Non-pigmented ciliary epithelial cell (primary cell): ENCODE measurements at places on chromosomes 7 and 10.

DNA sequence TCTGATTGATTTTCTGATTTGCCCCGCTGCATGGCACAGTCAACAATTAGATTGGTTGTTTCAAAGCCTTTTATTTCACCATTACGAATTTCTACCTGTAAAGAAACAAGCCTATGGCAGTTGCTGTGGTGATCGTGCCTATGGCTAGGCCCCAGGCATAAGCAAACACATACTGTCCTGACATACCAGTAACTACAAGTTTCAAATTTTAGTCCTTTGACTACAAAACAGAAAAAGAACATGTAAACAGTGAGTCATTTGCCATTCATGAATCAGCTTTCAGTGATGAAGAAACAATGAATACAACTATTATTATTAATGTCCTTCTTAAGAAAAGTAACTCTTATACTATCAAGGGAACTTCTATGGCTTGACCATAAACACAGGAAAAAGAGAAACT, 168.0 kb upstream of the LRRN3 start:
- peak; percentile 46 for DNase-seq

- no peak for DNase-seq
Observed at GRCh38 chr7:31014826-31015225, 37.3 kb upstream of the ADCYAP1R1 start.

- DNase-seq, result no peak
Observed at GRCh38 chr7:33444511-33444910, 315.1 kb downstream of the BBS9 start.

GRCh38 chr10:22135591-22135990, 82.2 kb downstream of the EBLN1 start:
- no peak for DNase-seq

DNA sequence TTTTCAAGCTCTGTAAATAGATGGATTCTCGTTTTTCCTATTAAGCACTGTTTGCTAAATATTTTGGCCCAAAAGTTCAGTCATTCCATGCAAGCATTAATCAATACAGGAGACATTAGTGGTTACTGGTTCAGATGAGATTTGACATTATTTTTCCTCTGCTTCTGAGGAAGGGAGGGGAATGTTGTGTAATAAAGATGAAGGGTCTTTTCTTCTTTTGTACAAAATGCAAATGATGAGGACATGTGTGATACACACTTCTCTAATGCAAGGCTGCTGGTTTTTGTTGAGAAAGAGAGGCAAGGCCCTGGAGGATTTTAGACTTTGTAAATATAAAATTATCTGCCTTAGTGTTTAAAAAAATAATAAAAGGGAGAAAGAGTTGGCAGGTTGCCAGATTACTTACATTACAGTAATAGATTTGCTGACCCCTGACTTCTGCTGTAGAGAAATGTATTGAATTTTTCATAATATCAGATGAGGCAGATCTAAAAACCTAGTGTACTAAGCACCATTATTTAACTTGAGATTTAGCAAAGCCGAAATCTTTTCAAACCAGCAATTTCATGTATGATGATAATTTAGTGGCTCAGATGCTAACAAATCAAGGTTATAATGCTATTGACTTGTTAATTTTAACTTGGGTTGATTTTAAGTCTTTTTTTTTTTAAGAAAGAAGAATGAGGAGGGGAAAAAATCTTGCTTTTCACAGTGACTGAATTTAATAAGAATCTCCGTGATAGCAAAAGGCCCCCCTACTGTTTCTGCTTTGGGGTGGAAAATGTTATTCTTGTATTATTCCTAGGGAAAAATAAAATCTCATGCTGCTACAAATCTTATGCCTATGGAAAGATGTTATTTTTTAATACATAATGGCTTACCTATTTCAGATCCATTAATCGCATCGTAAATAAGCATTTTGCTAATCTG, 180.1 kb downstream of the ARID5B start:
- DNase-seq, result no peak

DNA sequence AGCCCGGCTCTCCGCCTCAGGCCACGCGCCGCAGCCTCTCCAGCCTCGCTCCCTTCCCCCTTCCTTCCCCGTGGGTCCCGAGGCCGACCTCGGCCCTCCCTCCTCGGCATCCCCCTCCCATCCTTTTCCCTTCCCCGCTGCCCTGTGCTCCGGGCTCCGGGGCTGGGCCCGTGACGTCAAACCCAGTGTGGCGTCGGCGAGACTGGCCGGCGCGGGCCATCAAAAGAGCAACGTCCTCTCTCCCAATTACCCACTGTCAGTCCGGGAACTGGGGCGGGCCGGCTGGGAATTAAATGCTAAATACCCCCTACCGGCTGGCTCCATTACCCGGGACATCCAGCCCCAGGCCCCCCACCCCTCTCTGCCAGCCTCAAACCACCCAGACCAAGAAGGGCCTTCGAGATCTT, 2.6 kb upstream of the GATA3 start:
- no peak for DNase-seq

DNA sequence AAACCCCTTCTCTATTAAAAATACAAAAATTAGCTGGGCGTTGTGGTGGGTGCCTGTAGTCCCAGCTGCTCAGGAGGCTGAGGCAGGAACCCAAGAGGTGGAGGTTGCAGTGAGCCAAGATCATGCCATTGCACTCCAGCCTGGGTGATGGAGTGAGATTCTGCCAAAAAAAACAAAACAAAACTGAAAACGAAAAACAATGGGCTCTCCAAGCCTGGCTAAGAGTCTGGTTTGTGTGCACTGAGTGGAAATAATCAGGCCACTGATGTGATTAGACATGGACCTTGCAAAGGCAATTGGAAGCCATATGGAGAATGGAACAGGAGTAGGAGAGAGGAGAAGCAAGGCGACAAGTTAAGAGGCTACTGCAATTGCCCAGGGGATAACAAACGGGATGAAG, 60.1 kb upstream of the GSDME start:
- no peak for DNase-seq

DNA sequence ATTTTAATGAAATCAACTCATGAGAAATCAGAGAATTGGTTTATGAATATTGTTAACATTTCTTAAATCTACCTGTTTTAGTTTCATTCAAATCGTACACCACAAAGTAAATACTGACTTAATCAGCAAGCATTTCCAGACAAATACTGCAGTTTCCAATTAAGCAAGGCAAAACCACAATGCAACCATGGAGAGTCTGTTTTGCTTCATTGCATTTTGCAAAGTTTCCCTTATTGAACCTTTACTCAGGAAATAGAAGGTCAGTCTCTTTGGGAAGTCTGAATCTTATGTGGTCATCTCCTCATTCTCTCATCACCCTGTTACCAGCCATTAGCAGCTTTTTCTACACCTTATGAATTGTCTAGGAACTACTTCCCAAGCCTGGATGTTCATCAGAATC, 400.5 kb downstream of the IPMK start:
- DNase-seq, result no peak

- no peak for DNase-seq
Observed at GRCh38 chr7:141483044-141483443, 68.2 kb upstream of the AGK start.

- DNase-seq, result no peak
Observed at GRCh38 chr7:41508755-41509154, 194.1 kb downstream of the INHBA start.

- DNase-seq, result no peak
Observed at GRCh38 chr10:112778579-112778978, 171.5 kb upstream of the TCF7L2 start.

DNA sequence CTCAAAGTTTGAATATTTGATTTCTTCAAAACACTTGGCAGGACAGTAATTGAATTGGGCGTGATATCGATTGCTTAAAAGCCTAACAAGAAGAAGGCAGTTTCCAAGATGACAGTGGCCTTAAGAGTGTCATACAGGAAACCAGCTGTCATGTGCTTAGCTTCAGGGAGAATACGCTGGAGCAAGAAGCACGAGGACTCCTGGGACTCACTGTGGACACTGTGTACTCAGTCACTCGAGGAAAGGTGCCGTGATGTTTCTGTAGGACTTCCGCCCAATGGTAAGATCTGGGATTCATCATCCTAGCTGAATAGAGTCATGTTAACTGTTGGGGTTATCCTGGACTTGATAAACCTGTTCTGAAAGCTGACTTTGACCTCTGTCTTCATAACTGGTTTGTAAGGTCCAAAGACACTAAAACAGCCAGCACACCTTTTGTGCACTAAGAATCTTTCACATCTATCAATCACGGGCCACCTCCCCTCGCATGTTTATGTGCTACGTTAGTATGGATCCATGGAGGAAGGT, 113.5 kb downstream of the CELF2 start:
- no peak for DNase-seq

GRCh38 chr7:116340943-116341907, 130.9 kb downstream of the TES start:
- DNase-seq, result no peak

GRCh38 chr10:27600930-27601329, 96.8 kb downstream of the RAB18 start:
- DNase-seq, result no peak

DNA sequence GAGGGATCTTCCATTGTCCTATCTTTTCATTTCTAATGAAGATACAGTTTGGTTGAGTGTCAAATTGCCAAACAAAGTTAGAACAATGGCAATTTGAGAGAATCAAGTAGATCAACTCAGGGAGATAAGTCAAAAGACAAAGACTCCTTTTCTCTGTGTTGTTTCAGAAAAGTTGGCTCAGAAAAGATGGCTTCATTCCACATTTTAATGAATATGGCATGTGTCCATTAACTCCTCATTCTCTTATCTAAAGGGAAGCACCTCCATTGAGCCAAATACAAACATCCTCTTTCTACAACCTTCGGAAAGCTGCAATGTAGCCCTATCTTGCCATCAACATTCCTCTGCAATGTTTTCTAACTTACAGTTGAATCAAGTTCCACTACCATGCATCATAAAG, 939.0 kb upstream of the C7orf33 start:
- DNase-seq, result no peak

DNA sequence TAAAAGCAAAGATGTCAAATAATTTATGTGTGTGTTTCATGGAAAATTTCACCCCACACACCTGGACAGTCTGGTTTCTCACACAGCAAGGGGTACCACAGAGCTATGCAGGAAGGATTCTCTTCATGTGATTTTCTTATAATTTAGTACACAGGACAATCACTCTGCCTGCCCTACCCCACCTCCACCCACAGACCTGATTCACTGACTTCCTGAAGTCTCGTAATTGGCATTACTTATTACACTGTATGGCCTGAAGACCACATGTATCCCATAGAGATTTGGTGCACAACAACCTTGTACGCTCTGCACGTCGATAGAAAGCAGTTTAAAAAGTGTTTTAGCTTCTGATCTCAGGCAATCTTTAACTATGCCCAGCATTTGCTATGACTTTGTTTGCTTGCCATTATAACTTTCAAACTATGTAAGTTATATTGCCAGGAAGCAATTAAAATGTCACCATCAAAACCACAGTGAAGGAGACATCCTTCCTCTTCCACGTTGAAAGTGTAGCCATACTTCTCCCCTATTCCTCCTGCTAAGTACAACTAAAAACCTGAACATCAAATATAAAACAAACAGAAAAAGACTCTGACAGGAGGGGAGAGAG, 279.4 kb upstream of the IMMP2L start:
- no peak for DNase-seq

GRCh38 chr10:93589648-93590562, 11.1 kb downstream of the RBP4 start:
- DNase-seq, result no peak

- no peak for DNase-seq
Observed at GRCh38 chr7:82029236-82029913, 259.5 kb upstream of the HGF start.

DNA sequence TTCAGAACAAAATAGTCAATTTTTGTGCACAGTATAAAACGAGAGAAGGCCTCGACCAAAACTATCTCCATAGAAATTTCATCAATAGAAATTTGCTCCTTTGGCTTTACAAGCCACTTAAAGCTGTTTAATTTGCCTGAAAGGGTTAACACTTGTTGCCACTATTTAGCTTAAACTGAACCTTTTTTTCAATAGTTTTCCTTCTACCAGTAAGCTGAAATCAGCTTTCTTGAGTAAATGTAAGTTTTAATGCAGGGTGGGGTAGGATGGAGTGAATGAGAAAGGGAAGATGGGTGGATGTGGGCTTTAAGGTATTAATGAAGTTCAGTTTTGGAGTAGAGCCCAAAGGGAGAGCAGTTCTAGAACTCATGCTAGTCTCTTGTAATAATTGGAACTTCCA, 39.5 kb downstream of the ARL4A start:
- no peak for DNase-seq

DNA sequence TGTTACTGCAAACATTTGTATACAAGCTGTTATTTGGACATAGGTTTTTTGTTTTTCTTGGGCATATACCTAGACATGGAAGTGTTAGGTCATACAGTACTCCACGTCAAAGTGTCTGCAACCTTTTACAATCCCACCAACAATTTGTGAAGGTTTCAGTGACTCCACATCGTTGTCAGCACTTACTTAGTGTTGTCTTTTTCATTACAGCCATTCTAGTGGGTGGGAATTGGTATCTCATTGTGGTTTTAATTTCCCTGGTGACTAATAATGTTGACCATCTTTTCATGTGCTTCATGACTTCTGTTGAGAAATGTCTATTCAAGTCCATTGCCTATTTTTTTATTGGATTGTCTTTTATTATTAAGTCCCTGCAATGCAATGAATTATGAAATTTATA, 95.0 kb downstream of the UBE3C start:
- no peak for DNase-seq

DNA sequence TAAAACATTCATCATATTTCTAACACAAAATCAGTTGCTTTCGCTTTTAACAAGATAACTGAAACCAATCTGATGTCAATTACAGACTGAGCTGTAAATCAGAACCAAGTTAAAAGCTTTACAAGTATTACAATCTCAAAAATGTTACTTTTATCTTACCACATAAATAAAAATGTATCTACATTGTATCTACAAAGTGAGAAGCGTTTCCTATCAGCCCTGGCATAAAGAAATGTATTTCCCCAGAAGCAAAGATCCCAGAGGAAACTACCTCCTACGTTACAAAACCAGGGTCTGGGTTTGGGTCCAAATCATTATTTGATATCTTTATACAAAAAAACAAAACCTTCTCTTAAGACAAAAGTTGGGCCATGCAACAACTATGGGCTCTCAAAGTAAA, 2.6 kb downstream of the SMURF1 start:
- DNase-seq, result no peak

GRCh38 chr7:34438436-34438835, 219.6 kb upstream of the NPSR1 start:
- no peak for DNase-seq

DNA sequence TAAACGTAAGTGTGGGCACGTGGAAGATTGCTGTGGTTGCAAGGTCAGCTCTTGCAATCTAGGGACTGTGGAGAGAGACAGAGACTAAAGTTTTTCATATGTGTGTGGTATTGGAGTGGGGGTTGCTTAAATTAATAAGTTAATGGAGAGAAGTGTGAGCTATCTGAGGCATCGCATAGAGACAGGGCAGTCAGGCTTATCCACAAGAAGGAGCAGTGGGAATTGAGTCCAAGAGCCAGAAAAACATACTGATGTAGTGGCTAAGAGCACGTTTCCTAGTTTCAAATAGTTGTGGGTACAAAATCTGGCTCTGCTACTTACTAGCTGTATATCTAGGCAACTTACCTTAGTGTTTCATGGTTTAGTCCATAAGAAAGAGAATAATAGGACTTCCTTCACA, 65.8 kb downstream of the SORCS3 start:
- DNase-seq, result no peak

- DNase-seq, result no peak
Observed at GRCh38 chr7:149414171-149414570, 46.7 kb downstream of the ZNF777 start.

GRCh38 chr10:107970512-107970911, 806.0 kb upstream of the SORCS1 start:
- no peak for DNase-seq
